GM12864 (cell line): ENCODE measurements at places on chromosomes 11 and 22.

GRCh38 chr11:11969380-11970215, 38.8 kb downstream of the DKK3 start:
- DNase-seq = no peak

DNA sequence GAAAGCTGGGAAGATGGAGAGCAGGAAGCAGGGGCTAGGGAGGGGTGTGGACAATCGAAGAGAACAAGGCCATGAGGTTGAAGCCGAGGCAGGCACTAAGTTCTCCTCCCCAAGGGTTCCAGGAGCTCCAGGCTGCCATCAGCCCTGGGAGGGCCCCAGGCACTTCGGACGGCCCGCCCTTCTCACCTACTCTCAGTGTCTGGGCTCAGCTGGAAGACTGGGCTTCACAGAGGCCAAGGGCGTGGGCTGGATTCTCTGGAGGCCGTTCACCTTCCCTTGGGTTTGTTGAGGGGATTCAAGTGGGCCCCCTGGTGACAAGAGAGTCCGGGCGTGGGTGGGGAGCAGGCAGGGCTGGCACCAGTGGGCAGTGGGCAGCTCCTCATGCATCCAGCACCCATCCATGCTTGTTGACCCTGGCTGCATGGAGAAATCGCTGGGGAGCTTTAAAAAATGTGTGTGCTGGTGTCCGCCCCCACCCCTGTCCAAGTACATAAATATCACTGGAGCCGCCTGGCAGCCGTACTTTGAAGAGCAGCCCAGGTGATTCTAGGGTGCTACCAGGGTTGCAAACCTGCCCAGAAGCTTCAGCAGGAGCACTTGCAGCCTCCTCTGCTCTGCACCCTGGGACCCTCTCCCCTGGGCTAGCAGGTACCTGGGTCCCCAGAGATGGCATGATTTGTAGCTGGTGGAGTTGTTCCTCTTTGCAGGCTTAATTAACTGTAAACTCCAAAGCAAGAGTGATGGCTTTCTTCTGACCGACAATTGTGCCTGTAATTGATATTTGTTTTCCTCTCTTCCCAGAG, 74.3 kb downstream of the RTL6 start:
- no peak for DNase-seq

DNA sequence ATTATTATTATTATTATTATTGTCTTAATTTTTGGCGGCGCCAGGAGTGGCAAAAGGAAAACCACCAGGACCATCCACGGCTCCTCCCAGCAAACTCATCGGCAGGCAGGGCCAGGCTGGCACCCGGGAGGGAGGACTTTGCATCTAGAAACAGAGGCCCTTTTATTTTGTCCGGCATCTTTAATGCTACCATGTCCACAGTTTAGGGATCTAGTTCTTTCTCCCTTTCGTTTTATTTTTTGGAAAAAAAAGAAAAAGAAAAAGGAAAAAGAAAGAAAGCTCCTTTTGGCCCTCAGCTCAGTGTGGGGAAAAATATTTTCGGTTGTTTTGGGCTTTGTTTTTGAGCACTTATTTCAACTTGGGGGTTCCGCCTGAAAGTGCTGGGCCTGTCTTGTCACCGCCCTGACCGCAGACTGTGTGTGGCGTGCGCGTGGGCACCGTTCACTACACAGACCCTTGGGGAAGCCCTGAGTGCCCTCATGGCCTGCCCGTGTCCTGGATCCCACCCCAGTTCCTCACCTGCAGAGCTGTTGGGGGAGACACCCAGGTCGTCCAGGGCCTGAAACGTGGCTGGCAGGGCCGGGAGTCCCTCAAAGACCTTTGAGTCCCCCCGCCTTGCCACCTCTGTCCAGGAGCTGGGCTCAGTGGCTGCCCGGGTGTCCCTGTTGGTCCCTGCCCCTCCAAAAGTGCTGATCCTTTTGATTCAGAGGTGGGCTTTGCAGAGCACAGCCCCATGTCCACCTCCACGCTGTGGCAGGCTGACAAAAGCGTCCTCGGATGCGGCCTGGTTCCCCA, 69.1 kb upstream of the PPARA start:
- no peak for DNase-seq

DNA sequence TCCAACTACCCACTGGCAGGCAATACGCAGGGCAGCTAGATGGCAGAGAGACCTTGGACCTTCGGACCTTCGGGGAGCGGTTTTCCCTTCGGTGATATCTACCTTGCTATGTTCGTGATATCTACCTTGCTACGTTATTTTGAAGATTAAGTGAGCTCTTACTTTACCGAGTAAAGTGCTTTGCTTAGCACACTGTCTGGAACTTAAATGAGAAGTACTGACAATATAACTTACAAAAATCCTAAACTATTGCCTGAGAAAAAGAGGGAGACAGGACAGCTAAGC, 1.0 kb upstream of the PRDM10 start:
- DNase-seq = no peak

DNA sequence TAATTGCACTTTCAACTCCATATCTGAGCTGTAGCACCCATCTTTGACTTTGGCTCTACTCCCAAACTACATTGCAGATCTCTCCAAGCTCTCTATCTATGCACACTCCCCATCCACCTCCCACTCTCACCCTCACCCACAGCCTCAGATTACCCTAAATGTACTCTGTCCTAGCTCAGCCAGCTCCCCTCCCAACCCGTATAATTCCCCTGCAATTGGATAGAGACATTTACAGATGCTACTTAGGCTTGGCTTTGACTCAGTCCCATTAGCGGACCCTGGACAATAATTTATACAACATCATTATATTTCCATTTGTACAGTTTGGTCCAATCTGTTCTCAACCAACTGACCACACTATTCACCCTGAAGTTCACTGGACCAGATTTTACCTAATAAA, 338.9 kb upstream of the ANO3 start:
- DNase-seq = no peak

DNA sequence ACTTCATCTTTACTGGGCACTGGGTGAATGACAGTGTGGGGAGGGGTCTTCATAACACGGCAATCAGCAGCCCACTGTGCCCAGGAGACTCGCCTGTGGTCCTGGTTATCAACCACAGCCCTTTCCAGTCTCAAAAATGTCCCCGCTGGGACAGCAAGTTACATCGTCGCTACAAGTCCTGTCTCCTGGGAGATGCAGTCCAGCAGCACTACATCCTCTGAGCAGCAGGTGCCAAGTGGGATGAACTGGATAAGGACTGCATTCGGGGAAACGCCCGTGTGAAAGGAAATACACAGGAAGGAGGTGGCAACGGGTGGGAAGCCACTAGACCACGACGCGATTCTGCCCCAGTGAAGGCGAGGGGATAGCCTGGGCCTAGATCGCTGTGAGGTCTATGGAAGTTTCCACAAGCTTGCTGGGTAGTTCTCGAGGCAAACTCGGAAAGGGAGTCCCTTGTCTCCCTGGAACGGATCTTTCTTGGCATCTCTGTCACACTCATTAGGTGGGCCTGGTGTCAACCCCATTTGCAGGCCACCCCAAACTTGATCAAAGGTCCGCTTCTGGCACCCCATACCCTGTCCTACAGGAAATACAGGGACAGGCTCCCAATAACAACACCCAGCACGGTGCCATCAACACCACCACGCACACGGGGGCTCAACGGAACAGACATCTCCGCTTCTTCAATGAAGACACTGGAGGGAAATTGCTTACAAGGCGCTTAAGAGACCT, 4.4 kb downstream of the ASCL2 start:
- DNase-seq = no peak

GRCh38 chr11:113420808-113421207, 33.2 kb downstream of the ANKK1 start:
- no peak for DNase-seq

DNA sequence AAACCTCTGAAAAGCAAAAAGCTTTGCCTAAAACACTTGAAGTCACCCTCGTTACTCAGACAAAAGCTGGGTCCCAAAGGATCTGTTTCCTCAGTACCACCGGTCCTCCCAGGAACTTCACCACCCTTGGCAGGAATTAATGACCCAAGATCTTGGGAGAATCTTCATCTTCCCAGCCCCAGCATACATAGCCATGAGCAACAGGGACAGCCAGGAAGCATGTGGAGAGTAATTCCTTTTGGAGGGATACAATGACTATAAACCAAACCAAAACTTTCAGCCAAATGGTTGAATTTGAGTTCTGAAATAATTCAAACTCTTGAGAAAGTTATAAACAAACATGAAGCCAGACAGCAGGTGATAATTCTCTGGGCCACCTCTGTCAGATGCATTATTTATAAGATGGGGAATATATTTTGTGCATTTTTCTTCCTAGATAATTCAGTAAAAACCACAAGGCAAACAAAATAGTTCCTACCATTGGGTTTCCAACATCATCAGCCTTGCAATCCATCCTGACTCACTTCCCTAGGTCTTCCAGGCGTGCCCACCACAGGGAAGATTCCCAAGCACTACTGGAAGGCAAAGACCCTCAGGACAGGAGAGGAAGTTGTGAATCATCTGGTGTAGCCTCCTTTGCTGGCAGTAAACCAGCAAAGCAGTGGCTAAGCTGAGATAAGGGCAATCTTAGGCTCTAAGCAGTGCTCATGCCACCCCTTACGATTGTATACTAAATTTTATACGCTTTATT, 71.7 kb upstream of the DRD2 start:
- no peak for DNase-seq

- no peak for DNase-seq
These were observed 550.7 kb downstream of the ETS1 start for GRCh38 chr11:128036556-128037093.
